GF-D8 (cell line): ENCODE measurements at places on chromosomes 6 and 20.

DNA sequence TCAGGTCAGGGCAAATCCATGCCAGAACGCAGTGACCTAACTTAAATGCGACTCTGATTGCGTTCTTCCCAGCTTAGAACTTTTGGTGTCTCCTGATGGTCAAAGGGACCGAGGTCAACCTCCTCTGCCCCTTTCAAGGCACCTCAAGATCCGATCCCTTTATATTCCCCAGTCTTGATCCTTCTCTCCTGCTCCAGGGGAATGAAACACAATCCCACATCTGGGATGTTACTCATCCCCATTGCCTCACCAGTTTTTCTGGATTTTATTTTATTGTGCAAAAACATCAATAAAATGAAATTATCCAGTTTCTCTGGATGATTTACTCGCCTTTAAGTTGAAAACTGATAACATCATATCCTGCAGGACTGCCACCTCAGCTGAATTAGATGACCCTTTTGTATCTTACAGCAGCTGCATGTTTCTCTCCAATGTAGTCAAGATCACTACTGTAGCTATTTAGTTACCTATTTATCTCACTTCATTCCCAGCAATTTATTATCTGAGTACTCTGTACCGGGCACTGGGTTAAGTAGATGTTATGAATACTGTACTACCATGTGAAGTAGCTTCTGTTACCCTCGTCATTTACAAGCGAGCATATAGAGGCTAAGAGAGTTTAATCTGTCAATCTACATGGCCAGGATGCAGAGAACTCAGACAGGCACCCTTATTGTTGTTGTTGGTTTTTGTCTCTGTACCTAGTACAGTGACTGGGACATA is 44.0 kb downstream of the IRAK1BP1 start:
- DNase-seq, result no peak

- no peak for DNase-seq
Observed at GRCh38 chr6:84691978-84692623, 72.3 kb downstream of the TBX18 start.

DNA sequence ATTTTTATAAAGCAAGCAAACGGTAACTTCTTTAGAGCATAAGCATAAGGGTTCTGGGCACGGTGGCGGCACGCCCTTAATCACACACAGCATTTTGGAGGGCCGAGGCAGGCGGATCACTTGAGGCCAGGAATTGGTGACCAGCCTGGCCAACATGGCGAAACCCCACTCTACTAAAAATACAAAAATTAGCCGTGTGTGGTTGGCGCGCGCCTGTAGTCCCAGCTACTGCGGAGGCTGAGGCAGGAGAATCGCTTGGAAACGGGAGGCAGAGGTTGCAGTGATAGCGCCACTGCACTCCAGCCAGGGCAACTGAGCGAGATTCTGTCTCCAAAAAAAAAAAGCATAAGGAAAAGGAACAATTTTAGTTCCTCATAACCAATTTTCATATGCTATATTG is 2.6 kb downstream of the SENP6 start:
- no peak for DNase-seq

GRCh38 chr6:6968731-6969552 is 138.8 kb upstream of the RREB1 start:
- no peak for DNase-seq

GRCh38 chr6:100342830-100343229 is 121.9 kb downstream of the SIM1 start:
- DNase-seq, result no peak

- DNase-seq, result no peak
Observed at GRCh38 chr6:108805611-108806167, 42.5 kb upstream of the ARMC2 start.
